ENCODE measurements at places on chromosomes 13 and 19.

DNA sequence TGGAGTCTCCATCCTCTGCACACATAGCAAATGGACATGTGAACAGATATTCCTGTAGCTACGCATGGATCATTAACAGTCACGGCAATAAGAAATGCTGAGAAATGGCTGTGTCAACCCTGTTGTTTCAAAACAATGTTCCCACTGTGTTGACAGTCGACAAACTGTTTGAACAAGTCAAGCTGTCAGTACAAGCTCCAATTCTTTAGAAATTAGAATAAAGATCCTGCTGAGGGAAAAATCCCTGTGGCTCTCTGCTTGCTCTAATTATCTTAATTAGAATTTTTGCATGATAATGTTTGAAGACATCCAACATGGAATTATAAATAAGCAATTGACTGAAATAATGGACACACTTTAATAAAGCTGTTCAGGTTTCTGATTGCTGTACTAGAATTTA, 37.9 kb upstream of the CPB2 start:
- DNase-seq = no peak

DNA sequence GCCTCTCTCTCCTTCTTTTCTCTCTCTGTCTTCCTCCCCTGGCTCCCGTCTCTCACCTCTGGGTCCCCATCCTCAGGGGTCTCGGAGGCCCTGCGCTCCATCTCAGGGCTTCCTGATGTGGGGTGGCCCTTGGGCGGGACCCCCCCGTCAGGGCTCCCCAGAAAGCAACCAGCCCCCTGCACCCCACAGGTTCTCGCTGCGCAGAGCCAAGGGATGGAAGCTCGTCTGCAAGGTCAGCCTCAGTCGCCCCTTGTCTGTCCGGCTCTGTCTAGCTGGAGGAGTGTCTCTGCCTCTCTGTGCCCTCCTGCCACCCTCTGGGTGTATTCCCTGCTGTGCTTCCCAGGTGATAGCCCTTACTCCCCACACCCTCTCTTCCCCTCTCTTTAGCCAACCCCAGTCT, at the start of gene SBK3:
Gene SBK3 (minus strand): TSS at position 101 of the 400 bp plus-strand sequence. CDS start 0 bp downstream, at position 101.
- no peak for DNase-seq

- no peak for DNase-seq
Observed at GRCh38 chr19:50230379-50231351, 27.2 kb downstream of the MYH14 start.

DNA sequence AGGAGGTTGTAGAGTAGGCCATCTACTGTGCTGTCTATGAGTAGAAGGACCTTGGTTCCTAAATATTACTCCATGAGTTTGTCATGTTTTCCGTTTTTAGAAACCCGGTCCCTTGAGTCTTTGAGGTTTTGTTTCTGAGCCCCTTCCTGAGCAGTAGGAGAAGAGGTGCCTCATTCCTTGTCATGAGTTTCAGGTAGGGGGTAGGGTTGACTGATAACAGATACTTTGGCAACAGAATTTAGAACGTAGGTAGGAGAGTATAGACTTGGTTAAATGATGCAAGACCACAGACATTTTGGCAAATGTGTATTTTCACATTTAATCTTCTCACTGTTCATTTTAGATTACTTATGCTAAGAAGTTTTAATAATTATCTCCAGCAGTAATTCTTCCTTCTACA, 24.6 kb downstream of the LMO7 start:
- DNase-seq = no peak

DNA sequence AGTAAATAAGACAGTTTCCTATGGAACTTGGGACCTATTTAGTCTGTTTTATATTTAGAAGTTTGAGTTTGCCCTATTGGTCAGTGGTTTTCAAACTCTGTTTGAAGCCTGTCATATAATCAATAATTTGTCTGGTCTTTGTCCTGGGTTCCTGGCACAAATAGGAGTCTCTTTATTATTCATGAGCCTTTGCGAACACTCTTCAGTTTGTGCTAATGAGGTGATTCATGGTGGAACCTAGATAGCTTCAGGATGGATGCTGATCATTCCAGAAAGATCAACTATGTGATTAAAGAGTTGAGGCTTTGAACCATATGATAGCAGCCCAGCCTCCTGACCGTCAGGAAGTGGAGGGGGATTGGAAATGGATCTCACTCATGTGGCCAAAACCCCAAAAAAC, 10.0 kb upstream of the VWA8 start:
- no peak for DNase-seq

- no peak for DNase-seq
Observed at GRCh38 chr19:30557927-30558557, 185.9 kb downstream of the ZNF536 start.

DNA sequence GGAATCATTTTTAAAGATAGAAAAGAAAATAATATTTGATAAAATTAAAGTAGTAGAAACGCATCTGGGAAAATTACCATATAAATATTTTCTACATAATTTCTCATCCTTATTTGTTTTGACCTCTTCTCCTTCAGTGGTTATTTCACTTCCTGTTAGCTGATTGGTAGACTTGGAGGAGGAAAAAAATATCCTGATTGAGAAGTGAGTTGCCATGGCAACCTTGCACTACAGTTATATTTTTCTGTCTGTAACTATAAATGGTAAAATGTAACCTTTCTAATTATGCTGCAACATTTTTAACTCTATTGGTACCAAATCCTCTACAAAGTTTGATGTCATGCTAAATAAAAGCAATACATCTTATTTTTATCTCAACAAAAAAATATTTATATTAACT, 45.2 kb downstream of the SCEL start:
- DNase-seq = no peak

GRCh38 chr19:54191811-54192453, 824 bp downstream of the TSEN34 start:
- DNase-seq = no peak

GRCh38 chr19:30419568-30420180, 47.5 kb downstream of the ZNF536 start:
- DNase-seq = no peak

DNA sequence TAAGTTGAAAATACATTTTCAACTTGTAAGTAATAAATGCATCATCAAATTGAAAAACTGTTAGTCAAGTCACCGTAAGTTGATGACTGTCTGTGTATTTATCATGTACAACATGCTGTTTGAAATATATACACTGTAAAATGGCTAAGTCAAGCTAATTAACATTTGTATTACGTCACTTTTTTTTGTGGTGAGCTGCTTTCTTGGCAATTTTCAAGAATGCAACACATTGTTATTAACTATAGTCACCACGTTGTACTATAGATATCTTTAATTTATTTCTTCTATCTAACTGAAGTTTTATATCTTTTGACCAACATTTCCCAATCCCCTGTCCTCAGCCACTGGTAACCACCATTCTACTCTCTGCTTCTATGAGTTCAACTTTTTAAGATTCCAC, 57.0 kb downstream of the RBM26 start:
- no peak for DNase-seq

DNA sequence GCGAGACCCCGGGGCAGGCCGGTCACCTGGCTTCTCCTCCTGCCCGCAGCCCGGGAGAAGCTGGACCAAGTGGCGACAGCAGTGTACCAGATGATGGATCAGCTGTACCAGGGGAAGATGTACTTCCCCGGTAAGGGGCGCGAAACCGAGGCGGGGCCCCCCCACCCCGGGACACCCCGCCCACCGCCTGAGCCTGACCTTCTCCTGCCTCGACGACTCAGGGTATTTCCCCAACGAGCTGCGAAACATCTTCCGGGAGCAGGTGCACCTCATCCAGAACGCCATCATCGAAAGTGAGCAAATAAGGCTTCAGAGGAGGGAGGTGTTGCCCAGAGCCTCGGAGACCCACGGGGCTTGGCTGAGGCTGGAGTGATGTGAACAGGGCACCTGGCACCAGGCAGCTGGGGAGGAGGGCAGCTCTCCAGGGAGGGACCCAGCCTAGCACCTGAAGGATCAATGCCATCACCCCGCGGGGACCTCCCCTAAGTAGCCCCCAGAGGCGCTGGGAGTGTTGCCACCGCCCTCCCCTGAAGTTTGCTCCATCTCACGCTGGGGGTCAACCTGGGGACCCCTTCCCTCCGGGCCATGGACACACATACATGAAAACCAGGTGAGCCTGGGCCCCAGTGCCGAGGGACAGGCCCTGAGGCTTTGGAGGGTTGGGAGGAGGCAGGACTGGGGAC, 629 bp downstream of the IZUMO4 start:
- no peak for DNase-seq

- no peak for DNase-seq
Observed at GRCh38 chr13:42551611-42552010, 22.3 kb upstream of the TNFSF11 start.

GRCh38 chr13:27599845-27600553, 20.3 kb downstream of the LNX2 start:
- DNase-seq = no peak
